ENCODE measurements at places on chromosomes 3 and 15. TPM values are rescaled to one million over a fixed set of nuclear protein-coding genes. Genes with fewer than 3 reads are reported as not detected.

GRCh38 chr3:65338571-65338970, 650.8 kb upstream of the ADAMTS9 start:
- DNase-seq: no peak

SNX1 gene
- total RNA-seq: 178 TPM

DNA sequence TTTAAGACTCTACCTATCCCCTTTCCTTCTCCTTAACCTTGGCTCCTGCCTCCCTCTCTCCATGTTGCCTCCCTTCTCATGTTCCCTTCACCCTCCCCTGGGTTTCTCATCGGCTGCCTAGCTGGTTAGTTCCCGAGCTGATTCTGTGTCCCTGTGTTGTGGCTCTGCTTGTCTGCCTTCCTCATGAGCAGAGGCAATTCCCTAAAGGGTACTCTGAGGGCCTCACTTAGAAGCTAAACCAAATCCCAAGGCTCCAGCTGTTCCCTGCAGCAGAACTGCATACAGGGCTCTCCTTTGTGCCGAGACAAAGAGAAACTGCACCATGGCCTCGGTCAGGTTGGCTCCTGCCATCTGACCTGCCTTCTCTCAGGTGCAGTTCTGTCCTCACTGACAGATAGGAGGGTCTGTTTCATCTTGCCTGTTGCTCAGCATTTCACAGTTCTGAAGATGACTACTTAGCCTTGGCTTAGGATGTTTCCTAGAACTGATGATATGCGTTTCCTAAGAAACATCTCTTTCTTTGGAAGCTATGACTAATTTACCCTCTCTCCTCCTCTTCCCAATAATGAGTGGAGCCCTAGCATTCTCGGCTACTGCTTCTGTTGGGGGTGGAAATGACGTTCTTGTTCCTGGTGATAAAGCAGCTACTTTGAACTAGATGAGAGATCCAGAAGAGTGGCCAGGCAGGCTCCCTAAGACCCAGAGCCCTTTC, 27.1 kb downstream of the DUOX1 start:
- no peak for DNase-seq

GRCh38 chr15:68638953-68639515, 60.2 kb downstream of the CORO2B start:
- DNase-seq: no peak

DNA sequence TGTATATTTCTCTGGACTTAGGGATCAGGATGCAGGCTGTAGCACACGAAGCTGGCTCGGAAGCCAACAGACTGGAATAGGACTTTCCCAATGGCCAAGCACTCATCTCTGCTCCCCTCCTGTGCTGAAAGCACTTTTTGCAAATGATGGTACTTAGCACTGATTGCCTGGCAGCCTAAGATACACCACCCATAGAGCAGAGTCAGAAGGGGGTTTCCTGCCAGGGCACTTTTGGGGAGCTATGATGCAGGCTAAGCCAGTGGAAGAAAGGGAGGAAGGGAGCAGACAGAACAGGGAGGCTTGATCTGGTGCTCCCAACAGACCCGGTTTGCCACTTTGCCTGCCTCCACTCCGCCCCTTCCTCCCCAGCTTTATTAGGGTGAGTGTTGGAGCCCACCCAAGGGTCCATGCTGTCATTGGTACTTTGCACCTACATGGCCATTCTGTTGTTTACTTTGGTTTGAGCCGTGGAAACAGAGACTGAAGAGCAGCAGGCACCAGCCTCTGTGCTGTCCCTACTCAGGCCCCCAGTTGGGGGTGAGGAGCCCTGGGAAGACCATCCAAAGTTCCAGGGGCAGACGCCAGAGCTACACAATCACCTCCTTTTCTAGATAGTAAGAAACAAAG, 15.9 kb downstream of the BSN start:
- no peak for DNase-seq
